NCI-H187 (cell line): ENCODE measurements at places on chromosomes 2 and 18.

DNA sequence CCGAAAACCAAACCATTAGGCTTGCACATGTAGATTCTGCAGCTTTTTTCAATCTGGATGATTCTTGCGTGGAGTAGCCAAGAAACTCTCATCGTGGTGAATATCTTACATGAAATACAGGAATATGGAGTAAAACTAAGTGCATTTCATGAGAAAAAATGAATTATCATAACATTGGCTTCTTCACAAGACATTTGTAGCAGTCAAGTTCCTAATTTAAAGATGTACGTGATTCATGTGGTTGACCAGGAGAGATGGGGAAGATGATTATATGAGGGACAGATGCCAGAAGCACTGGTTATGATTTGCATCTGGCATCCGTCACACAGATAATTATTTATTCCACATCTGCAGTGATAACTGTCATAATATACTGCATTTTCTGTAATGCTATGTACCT lies 90.4 kb downstream of the ANTXR1 start:
- no peak for DNase-seq

GRCh38 chr2:133888621-133889219 lies 320.5 kb upstream of the NCKAP5 start:
- no peak for DNase-seq

DNA sequence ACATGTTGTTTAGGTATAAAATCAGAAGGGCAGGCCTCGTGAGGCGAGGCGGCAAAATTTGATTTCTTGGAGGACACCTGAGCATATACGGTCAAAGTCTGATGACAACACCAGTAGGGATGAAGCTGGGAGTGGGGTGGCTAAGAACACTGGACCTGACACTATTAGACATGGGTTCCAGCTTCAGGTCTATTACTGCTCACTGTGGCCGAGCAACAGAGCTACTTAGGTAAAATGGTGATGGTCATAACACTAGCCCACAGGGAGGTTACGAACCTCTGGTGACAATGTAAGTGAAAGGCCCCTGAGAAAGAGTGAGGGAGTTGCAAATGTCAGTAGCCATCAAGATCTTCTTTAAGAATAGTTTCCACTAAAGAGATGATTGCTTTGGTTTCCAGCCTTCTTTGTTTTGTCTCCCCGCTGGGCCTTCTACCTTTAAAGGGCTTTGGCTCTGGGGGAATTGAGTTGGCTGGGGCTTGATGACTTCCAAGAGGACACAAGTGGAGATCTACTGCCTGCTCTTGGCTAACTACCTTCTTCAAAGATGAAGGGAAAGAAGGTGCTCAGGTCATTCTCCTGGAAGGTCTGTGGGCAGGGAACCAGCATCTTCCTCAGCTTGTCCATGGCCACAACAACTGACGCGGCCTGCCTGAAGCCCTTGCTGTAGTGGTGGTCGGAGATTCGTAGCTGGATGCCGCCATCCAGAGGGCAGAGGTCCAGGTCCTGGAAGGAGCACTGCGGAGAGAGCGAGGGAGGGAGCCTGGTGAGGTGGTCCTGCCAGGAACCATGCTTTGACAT lies 3.5 kb downstream of the IL1B start:
- no peak for DNase-seq

DNA sequence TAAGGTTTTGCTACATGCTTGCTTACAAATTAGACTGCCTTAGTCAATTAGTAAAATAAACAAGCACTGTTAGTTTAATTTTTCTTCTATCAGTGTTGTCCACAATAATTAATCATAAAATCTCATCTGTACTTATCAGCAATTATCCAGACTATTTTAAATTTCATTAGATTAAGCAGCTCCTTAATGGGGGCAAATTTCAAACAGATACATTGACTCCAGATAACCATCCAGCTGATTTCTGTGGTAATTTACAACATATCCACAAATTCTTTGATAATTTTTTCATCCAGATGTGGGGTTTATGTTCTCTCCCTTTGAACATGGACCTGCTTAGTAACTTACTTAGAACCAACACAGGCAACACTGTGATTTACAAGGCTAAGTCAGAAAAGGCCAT lies 170.4 kb upstream of the CWC22 start:
- no peak for DNase-seq

GRCh38 chr2:239182981-239183791 lies 217.6 kb downstream of the HDAC4 start:
- DNase-seq: no peak

- DNase-seq: no peak
Observed at GRCh38 chr2:174588463-174588862, 9.1 kb downstream of the WIPF1 start.

DNA sequence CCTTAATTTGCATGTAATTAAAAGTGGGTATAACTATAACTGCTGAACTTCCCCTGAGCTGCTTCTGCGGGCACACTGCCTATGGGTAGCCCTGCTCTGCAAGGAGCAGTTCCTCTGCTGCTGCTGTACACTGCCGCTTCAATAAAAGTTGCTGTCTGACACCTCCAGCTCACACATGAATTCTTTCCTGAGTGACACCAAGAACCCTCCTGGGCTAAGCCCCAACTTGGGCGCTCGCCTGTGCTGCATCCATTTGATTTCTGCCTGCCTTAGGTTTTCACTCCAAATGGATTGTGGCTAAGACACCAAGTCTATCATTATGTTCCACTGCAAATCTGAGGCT lies 215.7 kb downstream of the ANAPC1 start:
- DNase-seq: no peak

- no peak for DNase-seq
Observed at GRCh38 chr2:23114299-23114698, 270.7 kb upstream of the KLHL29 start.

DNA sequence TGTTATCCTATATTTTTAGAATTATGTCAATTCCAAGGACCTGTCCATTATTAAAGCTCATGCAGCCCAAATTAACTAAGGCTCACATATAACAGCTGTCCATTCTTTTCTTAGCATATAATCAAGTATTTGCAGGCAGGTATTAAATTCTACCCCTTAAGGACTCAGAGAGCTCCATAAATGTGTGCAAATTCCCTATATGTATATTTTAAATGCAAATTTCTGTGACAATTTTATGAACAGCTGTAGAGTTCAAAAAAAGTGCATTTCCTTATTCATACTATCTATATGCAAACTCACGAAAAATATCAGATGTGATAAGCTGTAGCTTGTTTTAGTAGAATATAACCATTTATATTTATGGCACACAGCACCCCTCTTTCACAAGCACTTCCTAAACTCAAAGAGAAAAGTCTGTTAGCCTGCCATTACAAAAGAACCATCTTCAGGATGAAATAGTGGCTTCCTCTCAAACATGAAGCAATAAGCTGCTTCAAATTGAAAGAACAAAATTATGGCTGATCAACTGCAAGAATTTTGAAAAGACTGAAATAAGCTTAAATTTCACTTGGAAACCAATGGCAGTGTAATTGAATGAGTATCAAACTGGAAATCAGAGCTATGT lies 155.0 kb upstream of the REG3G start:
- no peak for DNase-seq

- no peak for DNase-seq
Observed at GRCh38 chr2:9971105-9971818, 19.8 kb downstream of the GRHL1 start.

- DNase-seq: no peak
Observed at GRCh38 chr2:8628179-8628865, 53.5 kb upstream of the ID2 start.

- no peak for DNase-seq
Observed at GRCh38 chr18:8368512-8369217, 240.6 kb upstream of the RAB12 start.

DNA sequence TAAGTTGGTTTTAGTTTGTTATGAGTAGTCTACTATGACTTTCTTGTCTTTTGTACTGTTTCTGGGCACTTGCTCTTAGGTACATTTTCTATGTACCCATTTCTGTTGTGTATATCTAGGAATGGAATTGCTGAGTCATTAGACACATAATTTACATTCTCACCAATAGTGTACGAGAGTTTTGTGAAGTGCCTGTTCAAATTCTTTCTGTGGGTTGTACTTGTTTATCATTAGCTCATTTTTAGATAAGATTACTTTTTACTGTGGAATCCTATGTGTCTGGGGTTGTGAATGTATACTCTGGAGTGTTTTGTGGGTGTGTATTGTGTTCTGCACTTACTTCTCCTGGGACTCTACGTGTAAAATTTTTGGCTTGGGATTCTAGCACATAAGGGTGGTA lies 36.6 kb upstream of the CD28 start:
- DNase-seq: no peak

- DNase-seq: no peak
Observed at GRCh38 chr2:85076618-85077274, 56.4 kb upstream of the TCF7L1 start.
